ENCODE measurements at places on chromosomes 5 and 9. TPM values are rescaled to one million over a fixed set of nuclear protein-coding genes. Genes with fewer than 3 reads are reported as not detected.

DNA sequence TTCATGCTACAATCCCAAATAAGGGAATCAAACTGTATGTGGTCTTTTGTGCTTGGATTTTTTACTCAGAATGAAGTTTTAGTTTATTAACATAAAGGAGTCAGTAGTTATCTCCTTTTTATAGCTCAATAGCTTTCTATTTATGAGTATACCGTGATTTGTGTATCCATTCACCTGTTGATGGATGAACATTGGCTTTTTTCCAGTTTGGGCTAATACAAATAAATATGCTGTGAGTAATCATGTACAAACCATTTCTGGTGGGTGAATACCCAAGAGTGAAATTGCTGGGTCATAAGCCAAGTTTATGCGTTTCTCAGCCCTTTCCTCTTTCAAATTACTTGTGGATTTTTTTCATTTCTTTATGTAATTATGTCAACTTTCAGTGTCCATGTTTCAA lies 395.3 kb downstream of the OSTF1 start:
- no peak for DNase-seq

Gene TMEM174
- not detected for polyA plus RNA-seq

GRCh38 chr5:172046593-172046992 lies 40.2 kb upstream of the FBXW11 start:
- DNase-seq: no peak

- no peak for DNase-seq
Observed at GRCh38 chr5:175129121-175129520, 314.9 kb downstream of the DRD1 start.

DNA sequence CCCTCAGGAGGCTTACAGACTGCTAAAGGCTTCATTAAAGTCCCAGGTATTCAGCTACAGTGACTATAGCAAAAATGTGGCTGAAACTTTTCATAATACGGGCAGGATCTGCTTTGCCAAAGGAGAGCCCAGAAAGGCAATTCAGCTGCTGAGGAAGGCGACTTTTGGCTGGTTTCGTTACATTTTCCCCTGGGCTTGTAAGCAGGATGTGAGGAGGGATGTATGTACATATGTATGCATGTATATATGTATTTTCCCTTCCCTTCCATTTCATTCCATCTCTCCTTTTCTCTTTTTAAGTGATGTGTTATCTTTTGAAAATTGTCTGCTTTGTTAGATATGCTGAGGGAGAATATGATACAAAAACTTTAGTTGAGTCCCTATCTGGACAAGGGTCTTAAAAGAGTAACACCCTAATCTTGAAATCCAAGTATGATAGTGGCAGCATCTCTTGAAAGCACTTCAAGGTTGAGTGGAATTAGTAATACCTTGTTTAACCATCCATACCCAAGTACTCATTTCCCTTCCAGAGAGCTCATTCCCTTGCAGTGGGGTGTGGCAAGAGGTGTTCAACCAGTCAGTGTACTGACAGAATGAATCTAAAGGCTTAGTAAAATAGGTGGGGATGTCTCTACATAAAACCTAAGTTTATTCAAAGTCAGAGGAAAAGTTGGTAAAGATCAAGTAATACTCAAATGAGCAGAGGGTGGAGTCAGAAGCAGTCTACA lies 28.7 kb downstream of the RAD1 start:
- no peak for DNase-seq

DNA sequence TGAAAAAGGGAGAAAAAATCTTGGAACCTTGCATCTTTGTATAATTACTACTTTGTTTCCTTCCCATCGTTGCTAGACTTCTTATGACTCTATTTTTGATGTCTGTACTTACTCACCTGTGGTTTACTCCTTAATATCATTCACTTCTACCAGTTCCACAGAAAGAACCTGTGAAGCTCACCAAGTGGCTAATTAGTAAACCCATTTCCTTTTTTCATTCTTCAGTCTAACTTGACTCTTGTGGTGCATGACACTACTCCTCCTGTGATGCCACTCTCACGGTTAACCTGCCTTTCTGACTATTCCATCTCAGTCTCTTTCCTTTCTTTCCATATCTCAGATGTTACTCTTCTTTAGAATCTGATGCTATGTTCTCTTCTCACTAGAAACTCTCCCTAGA lies 14.6 kb downstream of the RECK start:
- no peak for DNase-seq

Gene OR13F1
- not detected for polyA plus RNA-seq

DNA sequence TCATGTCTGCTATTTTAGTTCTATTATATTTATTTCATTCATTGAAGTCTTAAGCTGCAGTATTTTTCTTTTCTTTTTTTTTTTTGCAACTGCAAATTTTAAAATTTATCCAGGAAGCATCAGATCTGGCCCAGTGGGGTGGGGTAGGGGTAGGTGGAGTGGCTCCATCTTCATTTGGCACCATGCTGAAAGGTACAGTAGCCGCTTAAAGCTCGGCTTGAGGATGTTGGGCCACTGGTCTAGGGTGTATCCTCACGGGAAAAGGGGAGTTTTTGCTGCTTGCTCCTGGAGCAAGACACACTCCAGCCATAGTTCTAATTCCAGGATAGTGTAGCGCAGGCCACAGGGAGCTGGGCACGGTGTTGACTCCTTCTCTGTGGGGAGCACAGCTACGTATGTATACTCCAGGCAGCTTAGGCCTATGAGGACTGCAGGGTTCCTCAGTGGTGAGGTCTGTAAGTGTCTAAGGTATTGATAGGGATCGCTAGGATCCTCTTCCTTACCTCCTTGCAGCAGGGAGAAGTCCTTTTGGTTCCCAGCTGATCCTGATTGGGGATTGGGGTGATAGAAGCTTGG lies 22.7 kb downstream of the RCL1 start:
- no peak for DNase-seq

- no peak for DNase-seq
Observed at GRCh38 chr5:144103611-144104485, 66.6 kb downstream of the YIPF5 start.

Gene FOXI1
- polyA plus RNA-seq: not detected

Gene AQP7
- not detected for polyA plus RNA-seq

Gene FUBP3
- polyA plus RNA-seq: 27.4 TPM

Gene PDE6A
- not detected for polyA plus RNA-seq

Gene FRMPD1
- polyA plus RNA-seq: not detected

Gene RBM27
- polyA plus RNA-seq: 6.6 TPM

Gene CSF1R
- 0.55 TPM for polyA plus RNA-seq

DNA sequence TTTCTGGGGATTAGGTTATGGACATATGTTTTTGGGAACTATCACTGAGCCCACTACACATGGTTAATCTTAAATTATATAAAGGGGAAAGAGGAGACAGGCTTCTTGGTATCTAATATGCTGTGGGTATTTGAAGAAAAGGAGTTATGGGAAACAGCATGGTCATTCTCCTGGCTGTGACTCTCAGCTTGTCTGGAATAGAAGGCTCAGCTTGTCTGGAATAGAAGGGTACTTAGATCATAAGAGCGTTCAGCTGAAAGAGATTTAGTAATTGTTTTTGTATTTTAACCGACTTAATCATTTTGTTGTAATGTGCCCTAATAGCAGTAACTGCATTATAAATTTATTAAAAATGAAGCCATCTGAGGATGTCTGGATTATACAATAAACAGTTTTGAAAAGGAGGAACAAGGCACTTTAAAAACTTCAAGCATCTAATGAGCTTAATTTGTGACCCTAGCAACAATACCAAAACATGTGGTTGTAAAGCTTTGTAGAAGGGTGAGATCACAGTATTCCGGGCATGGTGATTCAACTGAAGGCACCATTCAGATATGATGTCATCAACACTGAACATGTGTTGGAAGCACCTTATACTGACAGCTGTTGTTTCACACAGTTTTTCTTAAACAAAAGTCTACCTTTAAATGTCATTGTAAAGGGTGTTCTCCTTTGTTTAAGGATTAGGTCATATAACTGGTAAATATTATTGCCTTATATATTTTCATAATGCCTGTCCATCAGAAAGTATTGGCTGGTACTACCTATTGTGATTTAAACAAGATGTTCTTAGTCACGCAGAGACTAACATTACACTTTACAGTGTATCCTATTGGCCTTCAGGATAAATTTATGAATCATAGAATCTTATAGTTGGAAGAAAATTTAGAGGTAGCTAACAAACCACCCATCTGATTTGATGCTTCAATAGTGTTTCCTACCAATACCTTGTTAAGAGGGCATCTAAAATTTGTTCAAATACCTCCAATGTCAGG lies 2174.1 kb upstream of the WWC1 start:
- no peak for DNase-seq

DNA sequence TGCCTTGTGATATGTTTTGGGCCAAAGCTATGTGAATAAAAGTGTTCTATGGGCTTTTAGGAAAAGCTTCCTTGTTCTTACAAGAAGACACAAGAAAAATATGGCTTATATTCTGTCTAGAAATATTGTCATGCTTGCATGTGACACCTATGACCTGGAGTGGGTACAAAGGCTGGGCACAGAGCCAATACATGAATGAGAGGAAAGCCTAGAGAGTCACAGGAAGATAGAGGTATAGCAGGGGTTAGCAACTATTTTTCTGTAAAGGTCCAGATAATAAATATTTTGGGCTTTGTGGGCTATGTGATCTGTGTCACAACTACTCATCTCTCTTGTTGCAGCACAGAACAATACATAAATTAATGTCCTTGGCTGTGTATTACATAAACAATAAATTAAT lies 196.6 kb upstream of the CD180 start:
- no peak for DNase-seq

- DNase-seq: no peak
Observed at GRCh38 chr5:171094356-171094755, 214.7 kb upstream of the TLX3 start.

Gene SPATA6L
- polyA plus RNA-seq: not detected

DNA sequence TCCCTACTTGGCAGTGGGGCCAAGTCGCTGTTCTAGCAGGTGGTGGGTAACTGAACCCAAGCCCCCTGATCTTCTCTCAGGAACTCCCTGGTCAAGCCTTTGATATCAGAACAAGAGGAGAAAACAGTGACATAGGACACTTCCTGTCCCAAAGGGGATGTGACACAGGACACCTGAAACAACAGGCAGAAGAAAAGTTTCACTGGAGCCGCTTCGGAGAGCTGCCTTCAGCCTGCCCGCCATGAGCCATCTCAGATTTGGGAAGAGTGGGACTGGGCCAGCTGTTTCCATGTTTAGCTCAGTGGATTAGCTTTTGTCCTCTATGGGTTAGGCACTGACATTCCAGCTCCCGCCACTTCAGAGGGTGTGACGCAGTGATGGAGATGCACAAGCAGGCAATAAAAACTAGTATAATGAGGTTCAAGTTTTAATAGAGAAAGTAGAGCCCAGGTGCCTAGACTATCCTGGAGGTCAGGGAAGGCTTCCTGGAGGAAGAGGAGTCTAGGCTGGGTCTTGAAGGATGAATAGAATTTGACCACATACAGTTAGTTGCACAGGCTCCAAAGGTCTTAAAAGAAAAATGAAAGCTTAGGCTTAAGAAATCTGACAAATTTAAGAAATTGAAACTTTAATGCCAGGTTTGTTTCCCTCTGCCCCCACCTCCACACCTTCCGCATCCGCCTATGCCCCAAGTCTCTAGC lies 104.1 kb upstream of the SPRY4 start:
- DNase-seq: no peak

DNA sequence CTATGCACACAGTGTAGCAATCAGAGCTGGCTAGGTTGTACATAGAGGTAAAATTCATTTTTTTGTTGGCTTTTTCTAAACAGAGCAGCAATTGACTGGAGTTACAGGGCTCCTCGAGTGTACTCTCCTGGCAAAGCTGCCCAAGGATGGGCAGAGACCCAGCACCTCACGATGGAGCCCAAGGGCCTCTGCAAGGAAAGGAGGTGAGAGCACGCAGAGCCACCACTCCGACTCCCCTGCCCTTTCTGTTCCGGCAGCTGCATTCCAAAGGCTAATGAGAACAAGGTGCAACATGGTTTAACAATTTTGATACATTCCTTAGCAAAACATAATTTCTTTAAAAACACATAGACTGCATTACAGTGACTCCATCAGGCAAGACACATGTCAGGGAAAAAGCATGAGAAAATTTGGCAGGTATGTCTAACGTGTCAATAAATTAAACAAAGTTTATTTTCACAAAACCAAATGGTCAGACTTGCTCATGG lies 47.5 kb downstream of the SAXO1 start:
- DNase-seq: no peak

Gene FAM221B
- polyA plus RNA-seq: not detected

Gene CRHBP
- polyA plus RNA-seq: not detected

Gene PFN3
- polyA plus RNA-seq: not detected

Gene IFNA8
- polyA plus RNA-seq: not detected

DNA sequence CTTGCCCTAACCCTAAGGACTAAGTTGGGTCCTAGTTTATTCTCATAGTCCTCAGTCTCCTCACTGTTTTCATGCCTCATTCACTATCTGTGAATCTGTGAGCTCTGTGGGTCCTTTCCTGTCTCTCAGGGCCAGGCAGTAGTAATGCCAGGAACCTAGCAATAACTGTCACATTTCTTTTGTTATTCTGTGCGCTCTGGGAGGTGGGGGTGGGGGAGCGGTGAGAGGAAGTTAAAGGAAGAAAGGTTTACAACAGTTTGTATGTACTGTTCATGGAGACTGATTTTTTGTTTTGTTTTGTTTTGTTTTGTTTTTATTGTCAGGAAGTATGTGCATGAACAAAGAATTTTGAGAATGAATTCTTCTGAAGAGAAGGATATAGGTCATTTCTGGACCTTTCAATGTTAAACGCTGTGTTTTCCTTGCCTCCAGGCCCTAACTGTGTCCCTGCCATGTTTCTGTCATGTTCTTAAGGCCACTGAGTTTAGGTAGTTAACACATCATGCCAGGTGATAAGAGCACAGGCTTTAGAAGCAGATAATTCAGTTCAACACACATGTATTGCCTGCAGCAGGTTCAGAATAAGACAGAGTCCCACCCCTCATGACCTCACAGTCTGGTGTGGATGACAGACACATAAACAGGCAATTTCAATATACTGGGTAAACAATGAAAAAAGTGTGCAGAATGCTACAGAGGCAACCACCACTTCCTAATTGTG lies 13.3 kb upstream of the FEM1C start:
- DNase-seq: no peak

GRCh38 chr5:171907725-171908343 lies 98.6 kb downstream of the FBXW11 start:
- peak; percentile 41 for DNase-seq

DNA sequence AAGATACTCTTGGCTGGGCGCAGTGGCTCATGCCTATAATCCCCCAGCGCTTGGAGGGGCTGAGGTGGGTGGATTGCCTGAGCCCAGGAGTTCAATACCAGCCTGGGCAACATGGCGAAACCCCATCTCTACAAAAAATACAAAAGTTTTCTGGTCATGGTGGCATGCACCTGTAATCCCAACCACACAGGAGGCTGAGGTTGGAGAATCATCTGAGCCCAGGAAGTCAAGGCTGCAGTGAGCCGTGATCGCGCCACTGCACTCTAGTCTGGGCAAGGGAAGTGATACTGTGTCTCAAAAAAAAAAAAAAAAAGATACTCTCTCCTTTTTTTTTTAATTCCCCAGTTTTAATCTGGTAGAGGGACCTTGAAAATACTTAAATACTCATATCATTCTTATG lies 15.0 kb downstream of the ANKRD33B start:
- DNase-seq: no peak

GRCh38 chr5:126359884-126360283 lies 63.3 kb upstream of the GRAMD2B start:
- DNase-seq: no peak

Data from naive thymus-derived CD8-positive, alpha-beta T cell (primary cell).